Fibroblast of skin of left quadriceps (primary cell): ENCODE measurements at places on chromosomes 6 and 20.

- DNase-seq, result no peak
Measured at GRCh38 chr20:10137533-10137932, 81.1 kb upstream of the SNAP25 start.

- DNase-seq, result no peak
Measured at GRCh38 chr6:169838346-169839028, 87.1 kb downstream of the ERMARD start.

DNA sequence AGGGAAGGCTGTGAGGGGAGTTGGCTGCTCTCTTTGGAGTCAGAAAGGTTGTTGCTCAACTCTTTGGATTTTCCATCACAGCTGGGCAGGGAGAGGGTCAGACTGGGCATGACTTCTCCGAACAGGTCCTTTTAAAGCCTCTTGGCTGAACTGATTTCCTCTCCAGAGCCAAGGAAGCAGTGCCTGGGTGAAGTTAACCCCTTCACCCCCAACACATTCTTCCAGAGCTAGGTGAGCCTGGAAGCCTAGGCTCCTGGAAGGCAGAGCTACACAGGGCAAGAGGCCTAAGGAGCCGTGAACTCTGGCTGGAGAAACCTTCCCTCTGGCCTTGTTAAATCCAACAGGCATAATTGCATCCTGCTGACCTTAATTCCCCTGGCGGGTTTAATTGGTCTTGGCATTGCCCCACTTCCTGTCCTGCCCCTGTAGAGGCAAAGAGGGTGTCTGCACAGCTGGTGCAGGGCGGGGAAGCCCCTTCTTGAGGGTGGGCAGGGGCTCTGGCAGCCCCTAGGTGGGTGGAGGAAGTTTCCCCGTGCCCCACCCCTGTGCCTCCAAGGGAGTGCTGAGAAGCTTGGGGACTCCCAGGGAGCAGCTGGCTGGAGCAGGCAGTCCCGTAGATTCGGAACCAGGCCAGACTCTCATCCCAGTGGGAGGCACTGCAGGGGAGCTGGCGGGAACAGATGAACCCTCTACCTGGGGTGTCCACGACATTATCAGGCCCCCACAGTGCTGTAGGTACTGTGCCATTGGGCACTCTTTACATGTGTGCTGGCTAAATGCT, 3.6 kb upstream of the MYLK2 start:
- no peak for DNase-seq

- DNase-seq, result peak; percentile 13
Measured at GRCh38 chr20:49384437-49385434, 97.7 kb downstream of the KCNB1 start.

DNA sequence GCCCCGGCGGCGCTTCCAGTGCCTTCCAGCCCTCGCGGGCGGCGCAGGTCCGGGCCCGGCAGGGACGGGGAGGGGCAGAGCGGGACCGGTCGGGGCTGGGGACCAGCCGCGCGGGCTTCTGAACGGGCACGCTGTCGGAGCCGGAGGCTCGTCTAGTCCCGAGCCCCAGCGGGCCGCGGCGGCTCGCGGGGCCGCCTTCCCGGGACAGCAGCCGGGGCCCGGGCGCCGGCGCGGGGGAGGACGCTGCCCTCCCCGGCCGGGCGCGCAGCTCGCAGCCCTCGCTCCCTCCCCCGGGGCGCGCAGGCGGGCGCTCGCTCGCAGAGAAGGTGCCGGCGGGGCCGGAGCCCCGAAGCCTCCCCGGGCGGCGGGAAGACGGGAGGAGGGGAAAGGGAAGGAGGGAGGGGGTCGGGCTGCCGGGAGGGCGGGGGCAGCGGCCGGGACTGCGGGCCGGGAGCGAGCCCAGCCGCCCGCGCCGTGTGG, 696 bp upstream of the SIRPA start:
- DNase-seq, result peak; percentile 13
